ENCODE measurements at places on chromosomes 5 and 9.

- DNase-seq: no peak
These were observed 80.8 kb downstream of the NIPSNAP3B start for GRCh38 chr9:104844710-104845109.

DNA sequence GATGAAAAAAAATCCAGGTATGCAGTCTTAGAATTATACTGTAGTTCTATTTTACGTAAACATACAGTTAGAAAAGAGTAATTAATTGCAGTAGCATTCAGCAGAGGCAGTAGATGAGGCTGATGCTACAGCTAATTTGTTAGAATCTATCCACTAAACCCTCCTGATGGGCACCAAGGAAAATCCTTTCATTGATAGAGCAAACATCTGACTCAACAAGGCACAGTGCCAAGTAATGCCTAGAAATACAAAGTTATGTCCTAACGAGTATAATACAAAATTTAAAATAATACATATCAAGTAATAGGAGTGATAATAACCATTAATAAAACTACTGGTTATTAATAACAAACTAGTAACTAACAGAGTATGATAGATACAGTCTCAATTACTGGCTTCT, 9.0 kb downstream of the MOCS2 start:
- no peak for DNase-seq

- DNase-seq: no peak
These were observed 11.2 kb downstream of the KLHL9 start for GRCh38 chr9:21324047-21324446.

DNA sequence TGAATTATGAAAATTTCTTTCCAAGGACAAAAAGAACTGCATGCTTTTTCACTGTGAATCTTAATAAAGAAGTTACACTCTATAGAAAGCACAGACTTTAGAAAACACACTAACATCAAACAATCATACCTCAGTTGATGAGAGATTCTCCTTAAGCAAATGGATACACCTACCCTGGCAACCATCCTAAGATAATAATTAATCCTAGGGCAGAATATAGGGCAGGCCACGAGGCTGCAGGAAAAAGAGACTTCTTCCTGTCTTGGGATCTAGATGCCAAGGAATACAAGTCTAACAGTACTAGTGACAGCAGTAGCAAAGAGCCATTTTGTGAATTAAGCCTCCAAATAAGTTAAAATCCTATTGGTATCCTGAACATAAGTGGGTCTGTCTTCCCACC, 395.4 kb downstream of the EFNA5 start:
- no peak for DNase-seq

DNA sequence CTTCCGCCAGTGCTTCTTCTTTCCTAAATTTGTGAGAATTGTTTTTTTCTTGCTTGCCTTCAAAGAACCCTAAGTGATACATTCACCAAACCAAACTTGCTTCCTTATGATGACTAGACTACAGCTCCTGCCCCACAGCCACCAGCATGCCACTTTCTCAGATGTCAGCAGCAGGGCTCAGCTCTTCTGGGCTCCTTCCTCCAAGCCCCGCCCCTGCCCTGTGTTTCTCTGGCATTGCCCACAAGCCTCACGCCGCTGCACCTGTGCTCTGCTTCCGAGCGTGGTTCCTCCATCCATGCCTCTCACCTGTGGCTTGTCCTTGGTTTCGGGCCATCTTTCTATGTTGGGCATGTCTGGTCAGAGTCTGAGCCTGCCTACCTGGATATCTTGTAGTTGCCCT, 10.6 kb downstream of the UNC5A start:
- DNase-seq: no peak

DNA sequence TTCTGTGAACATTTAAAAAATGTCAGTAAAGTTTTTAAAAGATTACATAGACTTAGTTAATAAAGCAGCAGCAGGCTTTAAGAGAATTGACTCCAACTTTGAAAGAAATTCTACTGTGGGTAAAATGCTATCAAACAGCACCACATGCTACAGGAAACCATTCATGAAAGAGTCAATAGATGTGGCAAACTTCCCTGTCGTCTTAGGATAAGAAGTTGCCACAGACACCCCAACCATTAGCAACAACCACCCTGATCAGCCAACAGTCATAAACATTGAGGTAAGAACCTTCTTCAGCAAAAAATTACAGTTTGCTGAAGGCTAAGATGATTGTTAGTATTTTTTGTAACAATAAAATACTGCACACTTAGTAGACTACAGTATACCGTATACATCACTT, 278.2 kb downstream of the CSNK1G3 start:
- DNase-seq: no peak

- DNase-seq: no peak
These were observed 12.3 kb downstream of the FCN2 start for GRCh38 chr9:134892820-134893420.

DNA sequence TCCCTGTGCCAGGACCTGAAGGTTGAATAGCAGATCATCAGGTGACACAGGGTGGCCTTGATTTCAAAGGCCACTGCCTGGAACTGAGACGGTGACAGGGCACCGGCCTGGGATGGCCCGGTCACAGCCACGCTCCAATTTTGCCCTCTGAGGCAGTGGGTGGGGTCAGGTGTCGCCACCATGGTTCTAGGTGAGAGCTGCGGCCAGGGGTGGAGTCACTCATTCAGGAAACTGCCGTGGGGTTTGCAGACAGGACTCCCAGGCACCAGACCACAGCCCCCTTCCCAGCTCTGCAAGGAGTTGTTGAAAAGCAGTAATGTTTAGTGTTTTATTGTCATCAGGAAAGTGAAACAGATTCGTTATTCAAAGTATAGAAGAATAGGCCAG, 17.3 kb upstream of the RNU6ATAC start:
- no peak for DNase-seq

GRCh38 chr9:74742792-74743730, 144.7 kb downstream of the TRPM6 start:
- peak; percentile 32 for DNase-seq

- no peak for DNase-seq
These were observed 34.8 kb upstream of the LRRC14B start for GRCh38 chr5:156411-157072.

DNA sequence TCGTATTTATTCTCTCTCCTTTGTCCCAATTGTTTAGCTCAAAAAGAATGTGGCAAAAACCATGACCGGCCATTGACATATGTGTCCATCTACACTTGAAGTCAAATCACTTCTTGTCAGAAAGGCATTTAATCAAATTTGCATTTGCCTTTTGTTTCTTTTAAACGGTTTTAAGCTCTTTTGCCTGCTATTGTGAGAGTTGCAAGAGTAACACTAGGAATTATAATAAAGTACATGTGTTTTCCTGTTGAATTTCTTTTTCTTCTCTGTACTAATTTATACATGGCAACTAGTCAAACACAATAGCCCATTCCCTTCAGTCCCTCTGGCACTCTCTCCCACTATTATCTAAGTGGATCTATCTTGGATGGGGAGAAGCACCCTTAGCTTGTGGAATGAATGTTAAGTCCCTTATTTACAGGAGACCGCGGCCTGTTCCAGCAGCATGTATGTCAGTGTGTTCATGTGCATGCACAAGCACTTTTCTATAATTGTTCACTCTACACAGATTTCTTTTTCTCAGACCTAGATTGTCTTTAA, 3.2 kb downstream of the ADAMTSL1 start:
- no peak for DNase-seq

DNA sequence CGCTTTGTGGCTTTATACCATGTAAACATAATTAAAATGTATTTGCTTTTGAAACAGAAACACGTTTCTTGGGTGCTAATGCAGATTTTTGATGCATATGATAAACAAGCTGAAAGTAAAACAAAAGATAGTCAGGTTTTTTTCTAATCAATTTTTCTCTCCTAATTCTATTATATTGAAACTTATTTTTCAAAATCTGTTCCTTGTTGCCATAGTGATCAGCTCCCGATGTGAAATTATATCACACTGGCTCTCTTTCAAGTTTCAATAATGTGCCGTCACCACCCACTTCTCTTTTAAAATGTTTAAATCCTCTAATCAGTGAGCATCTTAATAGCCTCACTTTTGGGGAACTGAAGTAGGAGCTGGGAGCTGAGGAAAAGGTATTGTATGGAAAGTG, 36.4 kb upstream of the DAPK1 start:
- DNase-seq: no peak
